T-helper 1 cell (primary cell): ENCODE measurements at places on chromosomes 7 and 10.
A peak's percentile ranks its signal among the peaks of the same experiment; 100 is the strongest.

- DNase-seq, result no peak
Observed at GRCh38 chr10:96446966-96447596, 66.6 kb downstream of the TLL2 start.

GRCh38 chr10:122445469-122445868, 9.0 kb upstream of the ARMS2 start:
- no peak for DNase-seq

- DNase-seq, result no peak
Observed at GRCh38 chr10:131211146-131211545, 100.4 kb downstream of the TCERG1L start.

DNA sequence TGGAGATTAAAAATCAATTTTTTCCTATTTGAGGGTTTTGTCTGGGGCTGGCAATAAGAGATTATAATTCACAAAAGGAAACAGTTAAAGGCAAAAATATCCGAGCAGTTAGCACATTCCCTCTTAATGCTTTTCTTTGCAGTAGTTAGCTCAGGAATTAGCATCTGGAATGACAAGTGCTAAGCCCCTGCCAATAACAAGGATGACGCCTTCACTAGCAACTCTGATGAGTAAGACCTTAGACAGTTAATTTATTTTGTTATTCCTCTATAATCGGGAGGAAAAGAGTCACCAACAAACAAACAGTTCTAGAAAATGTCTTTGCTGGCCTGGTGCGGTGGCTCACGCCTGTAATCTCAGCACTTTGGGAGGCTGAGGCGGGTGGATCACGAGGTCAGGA, 151.3 kb downstream of the TRIL start:
- DNase-seq, result no peak

- no peak for DNase-seq
Observed at GRCh38 chr10:10629512-10629911, 388.2 kb upstream of the CELF2 start.

GRCh38 chr7:54802841-54803240, 43.8 kb upstream of the SEC61G start:
- DNase-seq, result no peak

- DNase-seq, result no peak
Observed at GRCh38 chr10:43320226-43320625, 51.2 kb upstream of the FXYD4 start.

GRCh38 chr7:3041986-3042675, 1.5 kb downstream of the CARD11 start:
- no peak for DNase-seq

GRCh38 chr7:17633067-17633466, 307.2 kb downstream of the SNX13 start:
- DNase-seq, result no peak

DNA sequence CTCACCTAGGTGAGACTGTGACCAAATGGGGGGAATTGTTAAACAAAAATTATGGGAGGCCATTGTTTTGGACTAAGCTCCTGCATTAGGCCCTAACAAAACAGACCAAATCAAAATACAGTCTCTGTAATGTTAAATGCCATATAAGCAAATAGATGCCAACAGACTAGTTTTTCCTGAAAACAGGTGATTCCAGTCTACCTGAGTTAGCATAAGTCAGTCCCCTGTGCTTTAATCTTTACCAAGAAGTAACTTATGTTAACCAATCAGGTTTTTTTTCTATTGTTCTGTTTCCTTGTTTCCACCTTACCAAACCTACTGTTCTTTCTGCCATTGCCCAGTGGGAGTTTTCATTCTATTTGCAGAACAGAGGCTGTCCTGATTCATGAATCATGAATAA, 48.0 kb downstream of the PDZD8 start:
- DNase-seq, result no peak

- DNase-seq, result peak; percentile 59
Observed at GRCh38 chr10:32207544-32207943, 139.4 kb downstream of the EPC1 start.

DNA sequence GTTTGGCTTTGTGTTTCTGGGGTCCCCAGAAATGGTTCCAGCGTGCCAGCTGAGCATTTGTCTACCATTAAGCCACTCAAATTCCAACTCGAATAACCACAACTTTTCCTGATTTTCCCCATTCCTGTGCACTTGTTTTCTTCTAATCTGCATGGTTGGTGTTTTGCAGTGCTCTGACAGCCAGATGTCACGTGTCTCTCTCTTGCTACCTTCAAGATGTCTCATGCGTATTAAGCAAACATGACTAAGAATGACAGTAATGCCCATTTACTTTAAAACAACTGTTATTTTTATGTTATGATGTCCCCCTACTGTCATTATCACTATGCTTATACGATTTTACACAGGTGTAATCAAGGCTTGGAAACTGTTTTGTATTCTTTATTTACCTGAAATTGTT, 35.2 kb upstream of the MXI1 start:
- no peak for DNase-seq

GRCh38 chr7:101363734-101364374, 1.2 kb downstream of the COL26A1 start:
- peak; percentile 58 for DNase-seq

- no peak for DNase-seq
Observed at GRCh38 chr10:116504786-116505185, 40.9 kb upstream of the PNLIP start.

GRCh38 chr7:26853788-26854393, 10.5 kb downstream of the SKAP2 start:
- DNase-seq, result no peak

DNA sequence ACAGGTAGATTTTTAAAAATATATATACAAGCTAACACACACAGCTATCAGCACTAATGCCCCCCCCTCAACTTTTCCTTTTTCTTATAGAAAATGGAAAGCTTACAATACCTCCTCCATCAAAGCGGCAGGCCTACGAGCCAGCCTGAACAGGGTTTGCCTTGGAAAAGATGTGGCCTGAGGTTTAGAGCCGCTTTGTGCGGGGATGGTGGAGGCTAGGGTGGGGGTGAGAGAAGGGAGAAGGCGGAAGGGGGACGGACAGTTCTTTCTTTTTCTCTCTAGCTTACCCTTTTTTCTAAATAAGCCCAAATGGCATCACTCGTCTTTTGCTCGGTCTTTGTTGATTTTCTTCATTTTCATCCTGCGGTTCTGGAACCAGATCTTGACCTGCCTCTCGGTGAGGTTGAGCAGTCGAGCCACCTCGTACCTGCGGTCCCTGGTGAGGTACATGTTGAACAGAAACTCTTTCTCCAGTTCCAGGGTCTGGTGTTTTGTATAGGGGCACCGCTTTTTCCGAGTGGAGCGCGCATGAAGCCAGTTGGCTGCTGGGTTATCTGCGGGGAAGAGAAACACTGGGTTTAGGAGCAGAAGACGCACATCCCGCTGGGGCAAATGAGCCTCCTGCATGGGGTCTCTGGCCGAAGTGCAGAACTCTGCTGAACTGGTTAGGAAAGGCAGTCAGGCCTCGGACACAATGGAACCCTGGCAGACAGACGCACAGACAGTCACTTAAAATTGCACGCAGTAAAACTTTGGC, 1.9 kb downstream of the HOXA9 start:
- no peak for DNase-seq

DNA sequence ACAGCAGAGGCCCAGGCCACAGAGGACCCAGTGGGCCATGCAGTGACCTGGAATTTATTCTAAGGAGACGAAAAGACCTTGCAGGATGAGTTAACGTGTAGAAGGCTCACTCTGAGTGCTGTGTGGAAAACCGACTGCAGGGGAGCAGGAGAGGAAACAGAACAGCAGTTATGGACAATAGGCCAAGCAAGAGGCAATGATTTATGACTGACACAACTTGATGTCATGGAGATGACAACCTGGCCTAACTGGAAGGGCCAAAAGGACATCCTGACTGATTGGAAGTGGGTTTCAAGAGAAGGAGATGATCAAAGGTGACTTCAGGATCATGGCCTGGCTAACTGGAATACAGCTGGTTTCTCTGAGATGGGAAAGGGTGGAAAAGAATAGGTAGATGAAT, 70.2 kb upstream of the RAPGEF5 start:
- DNase-seq, result no peak

DNA sequence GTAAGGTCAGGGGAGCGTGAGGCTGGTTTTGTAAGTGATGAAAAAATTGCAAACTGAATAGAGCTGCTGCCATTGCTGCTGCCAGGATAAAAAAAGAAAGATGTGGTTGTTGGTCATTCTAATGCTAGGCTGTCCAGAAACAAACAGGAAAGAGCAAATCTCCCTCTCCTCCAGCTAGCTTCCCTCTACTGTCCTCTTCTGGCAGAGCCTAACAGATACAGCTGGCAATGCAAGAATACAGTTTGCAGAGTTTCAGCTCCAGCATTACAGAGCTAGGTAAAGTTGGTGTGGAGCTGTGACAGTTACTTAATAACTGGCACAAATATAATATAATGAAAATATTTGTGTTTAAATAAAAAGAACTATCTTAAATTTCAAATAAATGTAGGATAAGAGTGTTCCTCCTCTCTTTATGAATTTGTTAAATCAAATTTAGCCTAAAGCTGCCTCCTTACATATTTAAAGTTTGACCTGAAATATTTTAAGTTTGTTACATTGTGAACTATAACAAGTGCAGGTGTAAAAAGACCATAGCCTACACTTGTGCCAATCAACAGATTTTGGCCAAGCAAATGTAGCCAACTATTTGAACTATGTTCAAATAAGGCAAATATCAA, 407.7 kb downstream of the SH2D4B start:
- no peak for DNase-seq

GRCh38 chr10:3807928-3808496, 23.0 kb upstream of the KLF6 start:
- DNase-seq, result no peak

GRCh38 chr10:90199513-90199912, 498.1 kb downstream of the KIF20B start:
- DNase-seq, result no peak

- no peak for DNase-seq
Observed at GRCh38 chr7:142913051-142913450, 20.5 kb downstream of the TRPV5 start.

DNA sequence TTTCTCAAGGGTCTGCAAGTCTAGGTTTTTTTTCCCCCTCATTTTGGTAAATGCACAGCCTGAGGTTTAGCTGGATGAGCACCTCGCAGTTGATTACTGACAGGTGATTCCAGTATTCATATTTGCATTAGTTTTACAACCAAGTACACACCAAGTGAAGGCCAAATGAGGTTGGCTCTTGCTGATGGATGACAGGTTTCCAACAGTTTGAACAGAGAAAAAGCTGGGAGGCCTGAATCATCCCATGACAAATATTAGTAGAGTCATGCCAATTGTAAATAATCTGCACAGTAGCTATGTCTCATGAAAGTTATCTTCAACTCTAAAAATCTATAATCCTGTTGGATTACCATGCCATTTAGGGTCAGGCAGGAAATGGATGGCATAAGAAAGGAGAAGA, 399.8 kb downstream of the HTR7 start:
- DNase-seq, result no peak

- DNase-seq, result no peak
Observed at GRCh38 chr7:22791204-22792158, 31.2 kb downstream of the TOMM7 start.

DNA sequence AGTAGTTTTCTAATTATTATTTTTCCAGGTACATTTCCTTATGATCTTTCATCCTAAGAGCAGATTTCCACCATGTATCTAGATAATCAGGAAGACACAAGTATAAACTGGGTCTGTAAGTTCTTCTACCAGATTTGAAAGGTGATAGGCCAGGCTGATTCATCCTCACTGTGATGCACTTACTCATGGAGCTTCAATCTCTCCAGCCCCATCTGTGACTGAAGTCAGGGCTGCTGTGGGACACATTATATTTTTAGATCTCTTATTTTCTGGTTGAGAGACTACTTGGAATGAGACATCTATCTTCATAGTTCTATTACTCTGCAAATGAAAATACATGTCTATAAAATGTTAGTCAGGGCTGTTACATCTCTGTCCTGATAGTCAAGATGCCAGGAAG, 85.5 kb upstream of the SLC25A13 start:
- no peak for DNase-seq

DNA sequence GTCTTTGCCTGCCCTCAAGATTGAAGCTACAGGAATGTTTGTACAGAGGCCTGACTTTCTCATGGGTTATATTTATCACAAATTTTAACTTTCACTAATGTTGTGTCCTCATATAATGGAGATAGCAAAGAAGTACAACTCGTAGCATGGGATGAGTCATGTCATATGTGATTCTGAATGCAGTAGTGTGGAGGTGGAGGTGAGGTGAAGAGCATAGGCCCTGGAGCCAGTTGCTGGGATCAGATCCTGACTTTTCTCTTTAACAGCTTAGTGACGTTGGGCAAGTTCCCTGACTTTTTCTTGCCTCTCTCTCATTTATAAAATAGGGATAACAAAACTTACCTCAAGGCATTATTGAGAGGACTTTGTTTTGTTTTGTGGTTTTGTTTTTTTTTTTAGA, 132.1 kb upstream of the IMMP2L start:
- no peak for DNase-seq

DNA sequence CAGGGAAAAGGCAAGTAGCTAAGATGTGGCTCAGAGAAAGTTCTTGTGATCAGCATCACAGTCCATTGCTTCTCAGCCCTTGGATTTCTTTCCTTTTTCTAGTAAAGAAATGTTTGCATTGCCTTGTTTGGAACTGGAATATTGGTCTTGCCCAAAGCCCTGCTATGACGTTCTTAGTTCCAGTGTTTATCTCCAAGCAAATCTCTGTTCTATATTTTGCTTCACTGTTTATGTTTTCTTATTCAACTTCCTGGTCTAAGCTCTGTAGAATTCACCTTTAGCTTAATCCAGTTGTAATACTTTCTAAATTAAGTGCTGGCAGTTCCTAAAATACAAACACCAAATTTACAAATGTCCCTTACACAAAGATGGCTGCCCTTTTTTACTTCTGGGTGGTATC, 88.7 kb upstream of the ZNF438 start:
- DNase-seq, result no peak

DNA sequence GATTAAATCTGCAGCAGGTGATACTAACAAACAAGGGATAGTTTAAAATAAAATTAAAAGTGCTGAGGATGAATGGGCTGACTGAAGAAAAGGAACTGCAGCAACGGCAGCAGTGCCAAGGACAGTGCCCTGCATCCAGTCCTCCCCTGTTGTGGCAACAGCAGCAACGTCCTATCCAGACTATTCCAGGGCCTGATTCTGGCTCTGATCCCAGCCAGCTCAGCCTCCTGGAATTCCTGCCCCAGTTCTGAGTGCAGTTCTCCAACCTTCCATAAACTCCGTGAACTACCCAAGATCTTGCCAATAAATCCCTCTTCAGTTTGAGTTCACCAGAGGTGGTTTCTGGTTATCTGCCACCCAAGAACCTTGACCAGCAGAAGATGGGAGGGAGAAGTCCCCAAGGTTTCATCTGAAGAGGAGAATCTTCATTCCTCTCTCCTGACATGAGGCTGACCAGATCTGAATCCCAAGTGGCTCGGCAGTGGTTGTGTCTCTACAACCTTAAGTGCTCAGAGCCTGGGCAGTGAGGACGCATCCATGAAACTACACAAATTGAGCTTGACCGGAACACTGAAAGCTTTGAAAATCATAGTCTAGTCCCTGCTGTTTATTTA, 115.8 kb downstream of the SORBS1 start:
- DNase-seq, result no peak

DNA sequence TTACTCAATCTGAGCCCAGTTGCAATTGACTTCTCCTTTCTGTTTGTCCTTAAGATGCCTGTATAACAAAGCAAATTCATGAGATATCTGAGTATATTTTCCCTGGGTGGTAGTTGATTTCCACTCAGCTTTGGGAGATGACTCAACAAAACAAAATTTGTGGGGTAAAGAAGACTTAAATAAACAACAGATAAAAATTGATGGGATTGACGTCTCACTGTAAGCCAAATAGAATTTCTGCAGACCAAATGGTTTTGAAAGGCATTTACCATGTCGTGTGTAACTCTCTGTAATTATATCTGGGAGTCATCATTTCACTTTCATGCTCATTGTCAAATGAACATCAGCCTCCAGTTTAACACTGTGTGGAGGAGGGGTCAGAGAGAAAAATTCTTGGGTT, 255.4 kb upstream of the MYO3A start:
- DNase-seq, result no peak
